WTC11 (cell line): ENCODE measurements at places on chromosomes 12 and 14. TPM values are rescaled to one million over a fixed set of nuclear protein-coding genes. Genes with fewer than 3 reads are reported as not detected.

OTOGL gene
- total RNA-seq = 0.39 to 0.62 TPM (median 0.55 TPM) in 3 replicates

CCDC38 gene
- total RNA-seq = 0.07 TPM in 1 of 3 replicates, not detected in the others

AMN gene
- total RNA-seq = 2.4 to 3.0 TPM (median 2.8 TPM) in 3 replicates

SRSF5 gene
- total RNA-seq = 256 to 288 TPM (median 275 TPM) in 3 replicates

PRKD1 gene
- 5.8 to 7.6 TPM (median 6.1 TPM) in 3 replicates for total RNA-seq

SLCO1A2 gene
- 9.9 to 13.9 TPM (median 11.5 TPM) in 3 replicates for total RNA-seq

SMIM41 gene
- total RNA-seq = 0.14 to 0.21 TPM in 2 of 3 replicates, not detected in the other

PDE3A gene
- total RNA-seq = 2.2 to 2.8 TPM (median 2.3 TPM) in 3 replicates
